ENCODE measurements at places on chromosomes 7 and 10.

DNA sequence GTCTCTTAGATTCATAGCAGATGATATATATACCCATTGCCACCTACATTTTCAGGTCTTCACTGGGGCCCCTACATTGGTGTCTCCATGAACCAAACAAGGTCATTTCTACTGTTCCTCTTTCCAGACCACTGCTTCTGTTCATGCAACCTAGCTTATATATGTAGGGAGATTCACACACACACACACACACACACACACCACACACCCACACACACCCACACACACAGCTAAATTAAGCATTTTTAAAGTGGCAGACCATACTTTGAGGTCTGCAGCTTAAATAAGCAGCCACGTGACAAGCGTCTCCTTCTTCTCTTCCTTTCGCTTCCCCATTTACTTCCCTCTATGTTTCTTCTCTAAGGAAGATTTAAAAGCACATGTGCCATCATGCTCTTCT is 70.0 kb upstream of the CC2D2B start:
- no peak for DNase-seq

GRCh38 chr7:24290004-24290641 is 6.1 kb downstream of the NPY start:
- peak; percentile 54 for DNase-seq

DNA sequence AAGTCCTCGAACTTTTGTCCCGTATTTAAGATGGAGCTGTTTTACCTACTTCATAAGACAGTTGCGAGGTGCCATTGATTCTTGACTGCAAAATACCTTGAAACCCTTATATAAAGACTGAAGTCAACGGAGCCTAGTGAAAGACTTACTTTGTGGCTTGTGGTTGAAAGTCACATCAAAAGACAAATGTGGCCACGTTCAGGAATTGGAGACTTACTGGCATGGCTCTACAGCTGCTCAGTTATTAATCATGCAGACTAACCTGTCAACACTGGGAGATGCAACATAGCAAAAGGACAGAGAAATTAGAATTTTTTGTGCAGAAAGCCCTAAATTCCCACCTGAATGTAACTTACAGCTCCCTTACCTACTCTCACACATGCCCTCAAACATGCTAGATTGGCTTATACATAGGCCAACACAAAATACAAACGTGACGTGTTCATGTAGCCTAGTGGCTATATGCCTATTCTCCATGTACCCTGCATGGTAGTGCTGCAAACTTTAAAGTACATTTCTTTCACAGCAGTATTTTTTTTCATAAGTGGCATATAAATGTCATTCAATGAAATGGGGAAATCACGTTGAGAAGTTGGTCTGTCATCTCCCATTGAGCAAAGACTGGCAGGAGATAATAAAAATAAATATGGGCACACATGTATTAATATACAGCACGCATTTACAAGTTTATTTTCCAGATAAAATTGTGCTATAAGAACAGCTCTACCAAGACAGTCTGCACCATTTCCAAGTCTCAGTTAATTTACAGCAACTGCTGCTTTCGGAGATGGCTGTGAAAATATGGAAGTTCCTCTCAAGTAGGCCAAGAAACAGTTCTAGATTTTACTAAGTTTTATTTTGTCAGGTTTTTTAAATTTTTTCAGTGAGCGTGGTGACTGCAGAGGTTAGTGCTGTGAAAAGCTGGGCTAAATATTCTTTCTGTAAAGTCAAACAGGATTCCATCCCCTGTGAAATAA is 170.4 kb upstream of the C7orf33 start:
- DNase-seq, result no peak

GRCh38 chr10:107022600-107023354 is 141.7 kb downstream of the SORCS1 start:
- no peak for DNase-seq

DNA sequence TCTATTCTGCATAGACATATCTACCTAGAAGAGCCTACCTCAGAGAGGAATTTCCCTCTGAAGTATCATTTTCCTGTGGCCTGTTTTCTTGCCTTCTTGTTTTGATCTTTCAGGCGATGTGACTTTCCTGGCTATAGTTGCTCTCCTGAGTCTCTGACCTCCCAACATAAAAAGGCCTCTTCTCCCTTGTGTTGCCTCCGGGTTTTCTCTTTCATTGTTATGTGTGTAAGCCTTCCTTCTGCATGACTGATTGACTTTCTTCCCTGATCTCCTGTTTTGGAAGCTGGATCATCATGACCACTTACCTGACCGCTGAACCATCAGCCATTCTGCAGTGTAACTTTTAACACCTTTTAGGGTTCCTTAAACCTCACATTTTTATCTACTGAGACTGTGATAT is 441.5 kb upstream of the ETV1 start:
- no peak for DNase-seq

DNA sequence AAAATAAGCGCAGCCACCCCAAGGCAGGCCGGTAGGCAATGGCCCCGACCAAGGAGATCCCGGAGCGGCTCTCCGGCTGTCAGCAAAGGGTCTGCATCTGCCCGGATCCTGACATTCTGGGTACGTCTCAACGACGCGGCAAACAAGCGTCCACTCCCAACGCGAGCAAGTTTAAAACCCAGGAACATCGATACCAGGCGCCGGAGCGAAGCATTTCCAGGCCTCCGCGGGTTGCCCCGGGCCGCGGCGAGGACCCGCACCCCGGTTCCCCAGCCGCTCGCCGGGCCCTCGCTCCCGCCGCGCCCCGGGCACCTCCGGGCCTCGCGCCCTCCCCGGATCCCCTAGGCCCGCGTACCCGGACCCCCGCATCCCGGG is 453 bp downstream of the URGCP start:
- DNase-seq, result peak; percentile 45

DNA sequence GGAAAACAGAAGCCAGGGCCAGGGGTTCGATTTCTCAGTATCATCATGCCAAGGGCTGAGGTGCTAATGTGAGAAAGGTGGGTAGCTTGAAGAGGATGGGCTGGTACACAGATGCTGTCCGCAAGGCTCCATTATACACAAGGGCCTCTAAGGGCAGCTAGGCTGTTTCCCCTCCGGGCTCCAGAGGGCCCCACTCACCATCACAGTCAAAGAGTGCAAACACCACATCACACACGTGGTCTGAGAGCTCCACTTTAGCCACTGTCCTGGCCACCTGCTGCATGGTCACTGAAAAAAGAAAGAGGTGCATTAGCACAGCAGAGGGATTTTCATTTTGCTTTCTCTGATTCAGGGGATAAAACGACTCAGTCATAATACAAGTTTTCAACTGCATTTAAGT is 20.9 kb upstream of the DNAJB12 start:
- no peak for DNase-seq

DNA sequence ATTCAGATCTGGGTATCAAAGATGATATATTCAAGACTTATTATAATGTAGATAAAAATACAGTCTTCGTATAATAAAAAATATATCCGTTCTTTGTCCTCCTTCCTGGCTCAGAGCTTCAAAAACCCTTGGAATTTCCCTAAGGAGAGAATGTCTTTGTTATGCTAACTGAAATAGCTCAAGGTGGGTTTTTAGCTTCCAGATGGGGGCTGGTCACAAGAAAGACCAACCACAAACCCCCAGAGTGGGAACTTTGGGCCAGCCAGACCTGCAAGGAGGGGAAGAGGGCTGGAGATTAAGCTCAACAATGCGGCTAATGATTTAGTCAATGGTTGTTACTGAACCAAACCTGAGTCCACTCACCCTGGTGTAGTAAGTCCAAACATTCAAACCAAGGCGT is 196.4 kb downstream of the SDHAF3 start:
- no peak for DNase-seq

DNA sequence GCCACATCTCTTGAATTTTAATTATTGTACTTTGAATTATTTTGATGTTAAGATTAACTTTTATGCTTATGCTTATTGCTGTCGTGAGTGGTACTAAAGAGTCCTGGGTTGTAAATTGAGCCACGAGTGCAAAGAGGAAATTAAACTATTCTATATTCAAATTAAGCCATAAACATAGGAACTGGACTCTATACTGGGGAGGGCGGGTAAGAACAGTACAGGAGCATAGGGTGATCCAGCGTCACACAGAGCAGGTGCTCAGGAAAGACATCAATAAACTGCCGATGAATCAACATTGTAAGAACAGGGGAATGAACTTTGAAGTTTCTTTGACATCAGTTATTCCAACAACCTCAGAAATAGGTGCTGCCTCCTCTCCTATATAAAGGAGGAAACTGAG is 219.6 kb downstream of the CACNB2 start:
- DNase-seq, result no peak

DNA sequence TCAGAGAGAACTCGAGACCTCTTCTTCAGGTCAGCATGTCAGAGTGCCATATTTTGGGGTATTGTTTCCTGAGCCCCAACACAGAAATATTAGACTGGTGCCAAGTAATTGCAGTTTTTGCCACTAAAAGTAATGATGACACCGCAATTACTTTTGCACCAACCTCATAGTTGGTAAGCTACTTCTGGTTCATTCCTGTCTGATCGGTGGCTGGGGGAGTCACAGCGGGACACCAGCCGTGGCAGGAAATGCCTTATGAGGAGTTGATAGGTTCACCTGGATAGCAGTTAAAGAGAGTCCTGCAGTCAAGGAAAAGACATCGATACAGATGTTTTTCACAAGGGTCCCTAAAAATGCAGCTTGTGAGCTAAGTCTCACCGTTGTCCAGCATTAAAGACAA is 23.9 kb upstream of the ATP6V0A4 start:
- no peak for DNase-seq

DNA sequence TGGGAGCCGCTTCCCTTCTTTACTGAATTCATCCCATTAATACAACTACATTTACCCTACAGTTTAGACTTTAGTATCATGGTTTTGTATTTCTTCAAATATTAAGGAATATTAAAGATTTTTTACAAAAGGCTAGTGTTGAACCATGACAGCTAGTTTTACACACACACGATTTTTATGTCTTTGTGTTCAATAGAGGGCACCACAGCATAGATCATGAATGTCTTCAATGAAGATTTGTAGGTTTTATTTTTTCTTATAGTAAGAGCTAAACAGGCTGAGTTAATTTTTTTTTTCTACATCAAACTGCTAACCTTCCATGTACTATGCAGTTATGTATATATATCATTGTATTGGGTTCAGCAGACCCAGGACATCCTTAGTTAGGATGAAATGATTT is 76.9 kb downstream of the SNX10 start:
- no peak for DNase-seq

DNA sequence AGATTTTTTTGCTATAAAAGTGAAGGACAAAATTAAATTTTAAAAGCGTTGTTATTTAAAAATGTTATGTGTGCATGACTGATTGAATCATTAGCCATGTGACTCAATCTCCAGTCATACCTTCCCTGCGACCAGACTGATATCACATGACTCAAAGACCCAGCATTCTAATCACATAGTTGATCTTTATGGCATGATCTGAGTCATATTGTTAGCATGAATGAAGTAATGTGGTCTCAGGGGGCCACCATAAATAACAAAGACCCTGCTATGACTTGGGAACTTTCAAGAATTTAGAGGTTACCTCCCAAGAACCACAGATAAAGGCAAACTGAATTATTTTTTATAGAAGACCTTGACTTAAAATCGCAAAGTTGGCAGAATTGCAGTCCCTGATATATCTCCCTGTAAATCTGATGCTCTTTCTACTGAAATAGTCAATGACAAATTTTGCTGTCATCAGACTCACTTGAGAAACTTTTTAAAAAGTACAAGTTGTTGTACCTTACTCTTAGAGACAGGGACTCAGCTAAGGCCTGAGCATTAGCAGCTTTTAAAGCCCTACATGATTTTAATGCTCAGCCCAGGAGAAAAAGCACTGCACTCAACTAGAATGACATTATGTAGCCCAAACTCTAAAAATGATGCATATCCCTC is 717.3 kb downstream of the XPNPEP1 start:
- peak; percentile 0 for DNase-seq

DNA sequence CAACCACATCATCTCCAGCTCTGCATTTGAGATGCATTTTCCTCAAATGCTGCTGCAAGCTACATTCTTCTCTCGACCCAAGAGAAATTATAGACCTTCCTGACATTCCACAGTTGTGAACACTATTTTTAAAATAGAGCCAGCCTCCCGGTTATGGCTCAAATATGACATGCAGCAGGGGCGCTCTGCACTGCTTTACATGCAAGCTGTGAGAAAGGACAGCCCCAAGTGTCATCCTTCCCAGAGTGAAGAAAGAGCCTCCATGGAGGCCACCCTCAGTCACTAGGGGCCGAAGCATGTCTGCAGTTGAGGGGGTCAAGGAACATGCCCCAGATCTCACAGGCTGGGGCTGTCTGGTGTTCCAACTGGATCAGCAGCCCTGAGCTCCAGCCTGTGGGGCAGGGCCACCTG is 63.9 kb upstream of the CHST15 start:
- DNase-seq, result peak; percentile 25

GRCh38 chr7:140640060-140640637 is 464 bp downstream of the DENND2A start:
- peak; percentile 49 for DNase-seq

GRCh38 chr7:26441002-26441521 is 149.4 kb downstream of the SNX10 start:
- no peak for DNase-seq

GRCh38 chr7:137421366-137421765 is 77.8 kb upstream of the PTN start:
- peak; percentile 3 for DNase-seq

DNA sequence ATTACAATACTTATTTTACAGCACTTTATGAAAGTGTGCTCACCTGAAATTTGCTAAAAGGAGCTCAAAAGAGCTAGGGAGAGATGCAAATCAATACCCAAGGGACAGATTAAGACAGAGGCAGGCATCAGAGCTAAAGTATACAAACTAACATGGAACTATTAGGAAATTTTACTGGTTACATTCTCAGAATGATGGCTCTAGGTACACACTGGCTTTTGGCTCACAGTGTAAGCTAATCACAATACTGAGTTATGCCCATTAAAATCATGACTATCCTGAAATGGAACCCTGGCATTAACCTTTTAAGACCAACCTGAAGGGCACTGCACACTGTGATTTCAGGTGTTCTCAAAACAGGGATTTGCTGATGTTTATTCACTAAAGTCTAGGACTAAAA is 98.1 kb downstream of the NT5C2 start:
- no peak for DNase-seq

- no peak for DNase-seq
Measured at GRCh38 chr7:79381921-79382320, 71.5 kb downstream of the MAGI2 start.

DNA sequence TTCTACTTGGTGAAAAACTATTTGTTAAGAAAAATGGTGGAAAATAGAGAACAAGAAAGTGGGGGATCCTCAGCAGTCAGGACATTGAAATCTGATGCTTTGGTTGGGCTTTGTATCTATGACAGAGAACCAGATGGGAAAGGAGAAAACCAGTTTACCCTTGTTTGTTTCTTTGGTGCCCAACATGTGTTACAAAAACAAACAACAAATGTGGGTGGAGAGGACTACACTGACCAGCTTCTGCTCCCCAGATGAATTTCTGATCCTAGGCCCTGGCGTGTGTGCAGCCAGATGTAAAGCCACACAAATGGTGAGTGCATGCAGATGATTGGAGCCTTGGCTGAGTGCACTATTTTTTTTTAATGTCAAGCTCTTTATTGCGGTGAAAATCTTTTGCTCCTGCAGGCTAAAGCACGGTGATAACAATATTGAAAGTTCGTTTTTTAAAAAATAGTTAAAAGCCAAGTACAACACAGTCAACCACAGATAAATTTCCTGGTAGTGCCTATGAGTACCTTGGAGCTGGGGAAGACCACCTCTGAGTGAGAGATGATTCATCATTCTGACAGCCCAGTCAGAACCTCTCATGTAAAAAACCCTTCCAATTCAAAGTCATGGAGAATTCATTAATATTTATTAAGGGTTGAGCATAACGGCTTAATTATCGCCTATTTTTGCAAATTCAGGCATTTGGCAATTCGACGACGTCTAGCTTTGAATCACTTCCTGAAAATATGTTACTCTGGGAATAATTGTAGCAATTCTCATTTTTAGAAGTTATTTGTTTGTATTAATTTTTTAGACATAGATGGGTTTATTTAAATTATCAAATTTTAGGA is 163.7 kb downstream of the AGMO start:
- DNase-seq, result no peak

All from MG63 (cell line).